ENCODE measurements at places on chromosomes 7 and 10.

DNA sequence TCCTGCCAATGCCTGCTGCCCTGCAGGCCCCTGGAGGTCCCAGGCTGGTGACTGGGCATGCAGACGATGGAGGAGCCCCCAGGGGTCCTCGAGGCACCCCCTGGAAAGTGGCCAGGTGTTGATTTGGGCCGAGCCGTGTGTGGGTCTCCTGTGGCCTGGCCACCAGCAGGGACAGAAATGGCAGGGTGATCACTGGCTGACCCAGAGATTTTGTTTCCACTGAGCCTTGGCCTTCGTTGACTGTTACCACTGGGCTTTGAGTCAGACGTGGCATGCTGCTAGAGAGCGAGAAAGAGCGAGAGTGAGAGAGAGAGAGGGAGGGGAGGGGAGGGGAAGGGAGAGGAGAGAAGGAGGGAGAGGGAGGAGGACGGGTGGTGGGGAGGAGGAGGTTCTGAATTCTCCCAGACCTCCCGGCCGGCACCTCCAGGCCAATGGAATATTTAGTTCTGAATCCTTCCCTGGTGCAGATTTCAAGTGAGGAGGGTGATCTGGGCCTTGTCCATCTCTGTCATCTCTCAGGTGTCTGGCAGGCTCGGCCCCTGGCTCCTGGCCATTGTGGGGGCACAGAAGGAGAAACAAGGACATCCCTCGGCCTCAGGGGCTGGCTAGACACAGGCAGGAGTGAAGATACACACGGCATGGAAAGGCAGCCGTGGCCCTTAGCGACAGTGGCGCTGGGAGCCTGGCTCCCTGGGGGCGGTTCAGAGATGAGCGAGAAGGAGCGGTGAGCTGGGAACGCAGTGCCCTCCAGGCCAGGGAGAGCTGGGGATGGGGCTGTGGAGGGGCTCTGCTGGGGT, 58.2 kb downstream of the GLRX3 start:
- no peak for DNase-seq

DNA sequence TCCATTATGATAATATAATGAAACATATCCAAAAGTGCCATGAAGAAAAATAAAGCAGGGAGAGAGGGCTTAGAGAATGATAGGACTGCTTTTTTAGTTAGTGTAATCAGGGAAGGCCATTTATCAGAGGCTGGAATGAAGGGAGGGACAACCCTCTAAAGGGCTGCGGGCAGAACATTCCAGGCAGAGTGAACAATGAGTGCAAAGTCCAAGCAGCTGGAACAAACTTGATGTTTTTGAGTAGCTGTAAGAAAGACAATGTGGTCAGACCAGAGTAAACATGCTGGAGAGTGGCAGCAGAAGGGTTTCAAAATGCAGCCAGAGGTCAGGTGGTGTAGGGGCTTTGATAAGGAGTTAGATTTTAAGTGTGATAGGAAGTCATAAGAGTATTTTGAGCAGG, 65.6 kb upstream of the CCDC6 start:
- no peak for DNase-seq

- DNase-seq: no peak
These were observed 28.7 kb downstream of the ADGRA1 start for GRCh38 chr10:133116455-133116854.

DNA sequence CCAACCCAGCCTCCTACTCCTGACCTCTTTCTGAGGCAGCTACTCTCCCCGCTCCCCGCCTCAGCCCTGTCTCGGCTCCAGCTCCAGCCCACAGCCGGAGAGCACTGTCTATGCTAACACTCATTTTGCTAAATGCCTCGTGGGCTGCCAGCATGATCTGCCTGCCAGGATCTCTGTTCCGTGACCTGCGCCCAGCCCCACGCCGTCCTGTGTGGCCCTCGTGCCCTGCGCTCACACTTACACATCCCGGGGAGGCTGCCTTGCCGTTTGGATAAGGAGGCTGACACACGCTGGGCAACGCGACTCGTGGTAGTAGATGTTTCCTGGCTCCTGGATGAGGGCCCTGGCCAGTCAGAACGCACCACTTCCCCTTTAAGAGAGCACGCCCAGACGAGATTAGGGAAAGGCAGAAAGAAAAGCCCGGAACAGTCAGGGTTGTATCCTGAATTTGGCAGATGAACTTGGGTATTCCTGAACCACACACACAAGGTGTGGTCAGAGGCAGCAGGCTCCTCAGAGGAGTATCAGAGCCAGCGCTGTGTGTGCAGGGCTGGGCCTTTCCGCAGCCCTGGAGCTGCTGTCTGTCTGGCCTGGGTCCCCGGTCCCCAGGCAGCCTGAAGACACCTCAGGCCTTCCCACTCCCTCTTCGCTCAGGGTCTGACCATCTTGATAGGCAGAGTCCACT, 97.7 kb upstream of the EFCAB10 start:
- DNase-seq: no peak

DNA sequence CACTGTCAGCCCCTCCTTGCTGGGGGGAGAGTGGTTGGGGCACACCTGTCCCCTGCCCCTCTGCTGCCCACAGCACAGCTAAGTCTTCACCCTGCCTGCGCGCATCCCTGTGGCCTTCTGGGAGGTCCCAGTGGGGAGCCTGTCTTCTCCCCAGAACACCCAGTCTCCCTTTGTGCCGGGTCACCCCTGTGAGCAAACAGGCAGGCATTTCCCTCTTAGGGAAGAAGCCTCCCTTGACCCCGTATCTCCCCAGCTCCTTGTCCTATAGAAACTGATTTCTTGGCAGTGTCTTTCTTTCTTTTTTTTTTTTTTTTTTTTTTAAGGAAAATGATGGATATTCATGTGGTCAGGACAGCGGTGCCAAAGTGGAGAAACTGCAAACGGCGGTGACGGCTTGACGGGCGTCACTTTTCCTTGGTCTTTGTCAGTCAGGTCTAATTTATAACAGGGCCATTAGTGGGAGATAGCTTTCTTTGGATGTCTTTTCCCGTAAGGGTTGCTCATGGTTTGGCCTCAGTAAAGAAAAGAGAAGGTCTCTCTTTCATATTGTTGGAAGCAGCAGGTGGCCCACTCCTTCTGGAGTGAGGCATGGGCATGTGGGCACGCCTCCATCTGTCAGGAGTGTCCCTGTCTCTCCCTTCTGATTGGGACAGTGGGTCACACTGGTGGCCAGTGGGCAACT, 115.3 kb downstream of the NKX6-2 start:
- DNase-seq: no peak

GRCh38 chr10:103441206-103441605, 11.0 kb downstream of the CALHM2 start:
- no peak for DNase-seq

GRCh38 chr10:11742779-11743298, 657 bp downstream of the ECHDC3 start:
- DNase-seq: no peak

DNA sequence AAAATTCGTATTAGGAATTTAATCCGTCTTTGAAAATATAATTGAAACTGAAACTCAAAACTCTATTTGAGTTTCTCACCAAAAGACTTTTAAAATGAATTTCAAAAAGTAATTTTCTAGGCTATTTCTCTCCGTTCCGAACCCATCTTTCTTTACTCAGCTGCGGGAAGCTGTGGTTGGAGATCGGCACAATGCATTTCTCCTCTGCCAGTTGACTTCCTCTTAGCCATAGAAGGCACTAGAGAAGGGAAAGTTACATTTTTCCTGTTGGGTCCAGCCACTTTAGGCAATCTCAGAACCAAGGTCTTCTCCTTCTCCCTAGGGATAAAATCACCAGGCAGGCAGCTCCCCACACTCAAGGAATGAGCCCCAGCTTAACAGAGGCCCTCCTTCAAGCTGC, 133.6 kb upstream of the COL1A2 start:
- DNase-seq: no peak

DNA sequence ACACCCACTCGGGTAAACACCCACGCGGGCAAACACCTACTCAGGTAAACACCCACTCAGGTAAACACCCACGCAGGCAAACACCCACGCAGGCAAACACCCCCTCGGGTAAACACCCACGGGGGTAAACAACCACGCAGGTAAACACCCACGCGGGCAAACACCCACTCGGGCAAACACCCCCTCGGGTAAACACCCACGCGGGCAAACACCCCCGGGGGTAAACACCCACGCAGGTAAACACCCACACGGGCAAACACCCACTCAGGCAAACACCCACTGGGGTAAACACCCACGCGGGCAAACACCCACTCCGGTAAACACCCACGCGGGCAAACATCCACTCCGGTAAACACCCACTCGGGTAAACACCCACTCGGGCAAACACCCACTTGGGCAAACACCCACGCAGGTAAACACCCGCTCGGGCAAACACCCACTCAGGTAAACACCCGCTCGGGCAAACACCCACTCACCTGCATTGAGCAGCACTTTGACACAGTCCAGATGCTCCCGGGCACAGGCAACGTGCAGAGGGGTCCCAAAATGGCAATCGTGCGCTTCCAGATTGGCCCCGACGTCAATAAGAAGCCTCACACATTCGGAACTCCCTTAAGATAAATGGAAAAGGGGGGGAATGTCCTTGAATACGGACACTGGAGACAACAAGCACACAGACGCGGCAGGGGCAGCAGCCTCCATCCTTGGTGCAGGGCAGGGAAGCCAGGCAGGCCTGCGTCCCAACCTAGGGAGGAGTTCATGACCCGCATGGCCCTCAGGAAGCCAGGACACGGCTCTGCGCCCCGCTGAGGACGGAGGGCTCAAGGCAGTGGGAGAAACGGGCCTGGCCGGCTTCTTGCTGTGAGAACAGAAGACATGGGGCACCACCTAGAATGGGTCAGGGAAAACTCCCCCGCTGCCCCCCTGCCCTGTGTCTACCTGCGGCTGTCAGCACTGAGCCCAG, 17.6 kb downstream of the ASB13 start:
- DNase-seq: no peak

DNA sequence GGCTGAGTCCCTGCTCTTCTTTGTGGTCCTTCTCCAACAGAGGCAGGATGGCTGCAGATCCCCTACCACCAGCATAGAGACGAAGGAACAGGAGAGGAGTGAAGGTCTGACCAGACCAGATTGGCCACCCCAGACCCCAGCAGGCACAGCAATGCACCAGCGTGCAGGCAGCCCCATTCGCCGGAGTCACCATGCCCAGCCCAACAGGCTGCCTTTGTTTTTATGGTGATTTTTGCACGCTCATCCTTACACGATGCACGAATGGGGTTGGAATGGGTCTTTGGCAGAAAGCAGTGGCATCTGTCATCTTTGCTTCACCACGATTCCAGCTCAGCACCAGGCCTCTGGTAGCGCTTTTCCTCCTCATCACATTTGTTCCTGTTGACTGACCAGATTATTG, 427.6 kb downstream of the INHBA start:
- DNase-seq: no peak

DNA sequence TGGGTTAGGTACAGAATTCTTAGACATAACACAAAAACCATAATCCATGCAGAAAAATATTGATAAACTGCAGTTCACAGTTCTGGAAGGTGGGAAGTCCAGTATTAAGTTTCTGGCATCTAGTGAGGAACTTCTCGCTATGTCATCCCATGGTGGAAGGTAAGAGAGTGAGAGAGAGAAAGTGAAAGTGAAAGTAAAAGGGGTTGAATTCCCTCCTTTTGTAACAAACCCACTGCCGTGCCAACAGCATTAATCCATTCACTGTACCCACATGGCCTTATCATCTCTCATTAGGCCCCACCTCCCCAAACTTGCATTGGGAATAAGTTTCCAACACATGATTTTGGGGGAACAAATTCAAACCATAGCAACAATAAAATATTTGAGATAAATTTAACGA, 17.1 kb downstream of the ZNF485 start:
- peak; percentile 45 for DNase-seq

Measured in MM.1S (cell line).